Adrenal gland (tissue), 19 donors: ENCODE measurements at places on chromosomes 11 and 22. TPM values are rescaled to one million over a fixed set of nuclear protein-coding genes. Genes with fewer than 3 reads are reported as not detected.

GRAMD1B gene
- 256 TPM for total RNA-seq

TMEM86A gene
- total RNA-seq, result 22.7 TPM

TMPRSS4 gene
- not detected for total RNA-seq

GAL3ST3 gene
- total RNA-seq, result 0.17 TPM

PHF21B gene
- 0.30 TPM for total RNA-seq

CDCA5 gene
- 1.2 TPM for total RNA-seq
